Activated CD4-positive, alpha-beta T cell treated with anti-CD3 and anti-CD28 coated beads, Interleukin-10, Interleukin-2, amounts not matched to agents 100 ng/mL and 50 ng/mL, durations not matched to agents 16 hours and 8 hours (primary cell): ENCODE measurements at places on chromosomes 7 and 10.
A peak's percentile ranks its signal among the peaks of the same experiment; 100 is the strongest.

DNA sequence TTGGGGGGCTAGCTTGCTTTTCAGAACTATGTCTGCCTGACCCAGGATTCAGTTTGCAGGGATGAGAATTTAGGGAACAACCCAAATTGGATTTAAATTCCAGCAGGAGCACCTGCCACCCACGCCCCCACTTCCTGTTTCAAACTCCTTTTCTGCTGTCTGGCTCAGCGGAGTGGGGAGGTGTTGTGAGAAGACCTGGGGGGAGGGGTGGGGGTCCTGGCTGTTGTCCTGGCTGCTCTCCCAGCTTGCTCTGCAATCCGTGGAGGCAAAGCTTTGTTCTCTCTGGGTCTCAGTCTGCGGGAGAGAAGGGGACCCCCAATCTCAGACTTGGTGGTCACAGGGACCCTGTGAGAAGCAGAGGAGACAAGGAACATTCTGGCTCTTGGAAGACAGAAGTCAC lies 799 bp downstream of the KCNK18 start:
- DNase-seq: no peak

DNA sequence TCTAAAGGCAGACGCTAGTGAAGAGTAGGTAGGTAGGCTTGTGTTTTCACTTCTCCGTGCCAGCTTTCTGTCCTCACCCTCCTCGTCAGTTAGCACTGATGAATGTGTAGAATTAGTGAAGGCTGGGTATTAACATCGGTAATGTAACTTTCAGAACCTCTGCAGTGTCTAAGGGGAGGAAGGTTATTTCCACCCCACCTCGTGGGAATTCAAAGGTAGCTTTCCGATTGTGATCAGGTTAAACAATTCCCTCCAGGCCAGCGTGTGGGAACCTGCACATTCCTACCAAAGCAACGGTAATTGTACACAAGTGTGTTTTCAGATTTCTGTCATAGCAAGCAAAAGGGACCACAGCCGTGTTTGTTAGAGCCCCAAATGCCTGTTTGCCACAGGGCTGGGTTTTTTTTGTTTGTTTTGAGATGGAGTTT lies 405.0 kb upstream of the GALNT17 start:
- DNase-seq: no peak

GRCh38 chr10:48759113-48759901 lies 74.6 kb downstream of the WDFY4 start:
- DNase-seq: no peak

DNA sequence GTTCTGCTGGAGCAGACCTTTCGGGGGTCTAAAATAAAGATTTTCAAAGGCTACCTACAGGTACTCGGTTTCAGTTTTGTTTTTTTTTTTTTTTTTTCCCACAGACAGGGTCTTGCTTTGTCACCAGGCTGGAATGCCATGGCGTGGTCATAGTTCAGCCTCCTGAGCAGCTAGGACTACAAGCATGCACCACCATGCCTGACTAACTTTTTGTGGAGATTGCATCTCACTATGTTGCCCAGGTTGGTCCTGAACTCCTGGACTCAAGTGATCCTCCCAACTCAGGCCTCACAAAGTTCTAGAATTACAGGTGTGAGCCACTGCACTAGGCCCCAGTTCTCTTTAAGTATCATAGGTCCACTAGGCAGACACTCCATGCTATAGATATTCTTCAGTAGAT lies 34.5 kb downstream of the BAMBI start:
- DNase-seq: no peak

- DNase-seq: no peak
Observed at GRCh38 chr10:807163-807957, 117.9 kb upstream of the DIP2C start.

GRCh38 chr7:47179812-47180515 lies 401.9 kb downstream of the TNS3 start:
- no peak for DNase-seq

DNA sequence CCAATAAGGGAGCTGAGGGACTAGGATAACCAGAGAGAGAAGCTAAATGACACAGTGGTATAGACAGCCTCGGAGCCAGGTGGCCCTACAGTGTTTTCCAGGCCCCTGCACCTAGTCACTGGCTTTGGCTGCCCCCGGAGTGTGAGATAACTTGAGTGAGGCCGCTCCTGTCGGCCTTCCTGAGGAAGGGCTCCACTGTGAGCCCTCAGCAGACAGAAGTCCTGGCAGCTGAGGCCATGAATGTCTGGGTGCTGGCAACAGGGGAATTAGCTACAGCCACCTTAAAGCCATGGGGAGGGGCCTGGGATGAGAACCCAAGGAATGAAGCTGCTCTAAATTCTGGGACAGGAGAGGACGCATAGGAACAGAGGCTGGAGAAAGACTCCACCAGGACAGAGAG lies 4.6 kb upstream of the GDF10 start:
- DNase-seq: no peak

- DNase-seq: no peak
Observed at GRCh38 chr10:132350391-132350790, 18.4 kb downstream of the LRRC27 start.

DNA sequence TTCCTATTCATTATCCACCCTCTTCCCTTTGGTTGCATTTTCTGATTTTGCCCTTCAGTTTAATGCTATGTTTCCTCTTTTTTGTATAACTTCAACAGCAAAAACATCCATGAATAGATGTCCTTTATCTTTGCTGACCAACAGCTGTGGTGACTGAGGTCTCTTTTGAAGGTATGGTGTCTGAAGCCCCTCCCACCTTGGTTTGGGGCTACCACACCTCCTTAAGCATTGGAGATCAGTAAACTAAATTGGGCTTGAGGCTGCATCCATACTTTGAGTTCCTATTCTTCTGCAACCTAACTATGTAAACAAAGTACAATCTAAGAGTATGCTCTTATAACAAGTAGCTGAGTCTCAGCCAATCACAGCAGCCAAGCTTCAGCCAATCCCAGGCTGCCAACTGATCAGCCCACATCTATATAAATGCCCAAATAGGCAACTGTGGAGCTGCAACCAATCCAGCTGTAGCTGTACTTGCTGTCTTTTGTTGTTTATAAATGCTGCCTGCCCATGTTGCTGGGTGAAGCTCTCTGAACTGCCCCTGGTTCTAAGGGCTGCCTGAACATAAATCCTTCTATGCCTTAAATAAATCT lies 69.4 kb upstream of the PDLIM1 start:
- DNase-seq: no peak

GRCh38 chr7:139774376-139774775 lies 3.4 kb downstream of the HIPK2 start:
- peak; percentile 76 for DNase-seq

GRCh38 chr10:26334232-26334931 lies 103.8 kb upstream of the APBB1IP start:
- DNase-seq: no peak

- DNase-seq: no peak
Observed at GRCh38 chr7:132073920-132074589, 502.2 kb downstream of the PLXNA4 start.

GRCh38 chr7:48147078-48147591 lies 24.1 kb upstream of the ABCA13 start:
- no peak for DNase-seq

GRCh38 chr7:29977886-29978651 lies 11.5 kb downstream of the SCRN1 start:
- DNase-seq: no peak

DNA sequence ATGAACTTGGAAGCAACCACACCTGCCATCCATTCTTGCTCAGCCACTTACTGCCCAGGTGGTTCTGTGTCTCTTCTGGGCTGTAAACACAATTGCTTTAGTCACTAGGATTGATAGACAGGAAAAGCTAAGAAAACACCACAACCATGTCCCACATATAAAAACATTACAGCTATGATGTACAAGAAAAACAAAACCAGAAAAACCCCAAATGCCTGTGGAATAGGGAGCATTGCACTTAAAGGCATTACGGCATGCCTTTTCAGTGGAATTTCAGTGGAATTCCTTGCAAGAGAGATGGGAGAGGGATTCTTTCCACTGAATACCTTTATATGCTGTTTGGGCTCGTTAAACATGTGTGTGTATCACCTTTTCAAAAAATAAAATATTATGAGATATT lies 44.2 kb upstream of the GPR26 start:
- DNase-seq: no peak

GRCh38 chr10:90859321-90859751 lies 1.5 kb upstream of the HTR7 start:
- DNase-seq: peak; percentile 20

DNA sequence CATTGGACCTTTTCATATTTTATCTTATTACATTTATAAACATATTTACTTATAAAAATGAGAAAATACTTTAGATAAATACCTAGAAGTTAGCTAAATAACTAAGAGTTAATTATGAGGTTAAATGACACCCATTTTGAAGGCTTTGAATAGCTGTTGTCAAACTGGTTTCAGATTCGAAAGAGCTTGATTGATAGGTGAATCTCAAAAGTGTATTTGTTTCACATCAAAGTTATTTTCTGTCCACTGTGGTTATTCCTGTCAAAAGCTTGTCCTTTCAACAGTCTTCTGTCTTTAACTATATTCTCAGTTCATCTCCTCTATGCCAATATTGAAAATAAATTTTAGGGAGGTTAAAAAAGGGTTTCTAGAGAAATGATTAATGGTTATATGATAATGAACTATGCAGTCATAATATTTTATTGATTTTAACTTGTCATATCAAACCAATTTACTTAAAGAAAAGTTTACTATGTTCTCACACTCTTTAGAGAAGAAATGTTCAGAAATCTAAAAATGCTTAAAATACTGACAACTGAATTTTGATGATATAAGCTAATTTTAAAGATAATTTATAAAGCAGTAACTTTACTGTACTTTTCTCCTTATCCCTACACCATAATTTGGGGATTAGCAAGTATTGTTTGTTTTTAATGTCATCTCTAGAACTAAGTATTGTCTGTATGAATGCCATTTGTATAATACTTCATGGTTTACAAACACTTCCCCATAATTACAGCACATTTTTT lies 72.0 kb upstream of the FOXP2 start:
- DNase-seq: no peak
